NCI-H226 (cell line): ENCODE measurements at places on chromosomes 2 and 18.

DNA sequence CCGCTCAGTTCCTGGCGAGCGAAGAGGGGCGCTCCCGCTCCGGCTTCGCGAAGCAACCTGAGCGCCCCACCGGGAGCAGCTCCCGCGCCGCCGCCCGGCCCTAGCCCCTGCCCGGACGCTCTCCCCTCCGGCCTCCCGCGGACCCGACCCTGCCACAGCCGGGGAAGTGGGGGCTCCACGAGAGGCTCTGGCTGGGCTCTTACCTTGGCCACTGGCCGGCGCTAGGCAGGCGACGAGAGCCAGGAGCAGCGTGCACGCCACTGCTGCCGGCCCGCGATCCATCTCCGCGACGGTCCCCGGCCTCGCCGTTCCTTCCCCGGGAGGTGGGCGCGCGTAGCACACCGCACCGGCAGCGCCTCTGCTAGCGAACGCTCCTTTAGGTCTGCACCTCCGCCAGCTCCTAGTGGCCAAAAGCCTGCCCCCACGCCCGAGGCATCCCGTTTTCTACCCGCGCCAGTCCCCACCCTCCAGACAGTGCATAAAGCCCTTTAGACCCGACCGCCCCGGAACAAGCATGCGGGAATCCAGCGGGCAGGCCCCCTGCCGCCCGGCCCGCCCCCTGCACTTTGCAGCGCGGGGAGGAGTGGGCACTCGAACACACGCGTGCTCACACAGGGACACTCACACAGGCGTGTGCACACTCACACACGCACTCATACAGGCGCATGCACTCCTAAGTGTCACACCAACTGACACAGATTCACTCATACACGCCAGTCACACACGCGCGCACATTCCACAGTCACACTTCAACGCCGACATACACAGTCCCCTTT lies at the start of gene LRP2:
LRP2 (minus strand) TSS at position 417 of the 776 bp plus-strand sequence; CDS start at position 282, 135 bp downstream.
- DNase-seq: no peak

DNA sequence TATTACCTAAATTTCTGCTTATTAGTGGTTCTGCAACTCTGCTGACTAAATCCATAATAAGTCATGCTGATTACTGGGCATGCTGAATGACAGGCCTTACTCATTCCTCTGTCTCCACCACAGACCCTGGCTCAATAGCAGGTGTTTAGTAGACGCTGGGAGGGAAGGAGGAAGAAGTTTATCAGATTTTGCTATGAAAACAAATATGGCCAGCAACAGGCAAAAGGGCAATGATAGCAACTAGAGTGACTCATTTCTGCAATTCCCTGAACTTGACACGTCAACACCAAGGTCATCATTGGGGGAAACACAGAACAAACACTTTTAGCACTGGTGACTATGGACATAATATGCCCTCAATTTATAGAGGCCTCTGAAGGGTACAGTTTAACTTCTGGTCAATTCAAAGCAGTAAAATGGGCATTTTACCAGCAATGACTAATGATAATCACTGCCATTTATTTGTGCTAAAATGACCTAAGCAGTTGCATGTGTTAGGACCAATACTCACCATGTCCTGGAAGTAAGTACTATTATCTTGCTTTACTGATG lies 35.2 kb downstream of the TMEM163 start:
- DNase-seq: peak; percentile 70

DNA sequence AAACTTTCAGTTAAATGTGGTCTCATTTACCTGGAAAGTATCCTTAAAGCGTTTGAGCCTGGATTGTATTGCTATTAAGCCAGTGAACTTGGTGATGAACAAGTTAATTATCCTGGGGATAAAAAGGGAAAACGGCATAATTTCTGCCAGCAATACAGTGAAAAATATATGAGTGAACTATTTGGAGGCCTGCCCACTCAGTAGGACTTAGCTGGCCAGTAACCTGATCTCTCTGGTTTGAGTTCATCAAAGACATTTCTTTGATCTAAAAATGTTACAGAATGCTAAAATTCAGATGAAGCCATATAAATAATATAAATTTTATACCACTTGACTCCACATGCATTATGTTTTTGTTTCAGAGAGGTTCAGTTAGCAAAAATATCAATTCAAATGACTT lies 241.1 kb upstream of the VWC2L start:
- no peak for DNase-seq

DNA sequence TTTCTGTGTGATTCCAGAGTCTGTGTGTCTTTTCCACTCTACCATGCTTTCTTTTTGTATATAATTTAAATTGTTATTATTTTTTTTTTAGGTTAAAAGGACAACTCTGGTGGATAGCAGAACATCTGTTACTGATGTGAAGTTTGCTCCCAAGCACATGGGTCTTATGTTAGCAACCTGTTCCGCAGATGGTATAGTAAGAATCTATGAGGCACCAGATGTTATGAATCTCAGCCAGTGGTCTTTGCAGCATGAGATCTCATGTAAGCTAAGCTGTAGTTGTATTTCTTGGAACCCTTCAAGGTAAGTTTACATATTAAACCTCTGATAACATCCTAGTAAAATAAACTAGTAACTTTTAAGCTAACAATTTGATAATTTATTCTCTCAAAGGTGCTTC lies 15.3 kb downstream of the SEH1L start:
- no peak for DNase-seq

- DNase-seq: no peak
Observed at GRCh38 chr18:60755134-60755533, 382.6 kb upstream of the MC4R start.

DNA sequence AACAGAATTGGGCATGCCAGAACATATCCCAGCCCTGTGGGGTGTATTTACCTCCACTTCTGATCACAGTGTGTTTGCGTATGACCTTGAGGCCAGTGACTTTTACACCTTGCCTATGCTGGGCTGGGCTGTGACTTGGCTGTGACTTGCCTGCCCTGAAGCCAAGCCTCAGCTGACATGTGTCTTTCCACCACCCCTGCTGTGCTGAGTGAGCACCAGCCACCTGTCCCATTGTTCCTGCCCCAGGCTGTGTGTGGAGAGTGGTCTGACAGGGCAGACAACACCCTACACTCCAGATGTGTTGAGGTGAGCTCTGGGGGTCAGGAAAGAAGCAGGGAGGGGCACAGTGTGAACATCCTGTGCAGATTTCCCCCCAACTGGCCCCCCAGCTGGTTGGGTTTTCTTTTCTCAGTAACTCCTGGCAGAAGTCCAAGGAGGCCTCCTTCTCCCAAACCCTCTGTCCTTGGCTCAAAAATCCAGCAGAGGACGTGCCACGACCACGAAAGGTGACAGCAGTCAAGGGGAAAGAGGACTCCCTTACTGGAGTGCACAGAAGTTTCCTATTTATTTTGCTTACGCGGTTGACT lies 5.1 kb upstream of the STEAP3 start:
- DNase-seq: no peak

DNA sequence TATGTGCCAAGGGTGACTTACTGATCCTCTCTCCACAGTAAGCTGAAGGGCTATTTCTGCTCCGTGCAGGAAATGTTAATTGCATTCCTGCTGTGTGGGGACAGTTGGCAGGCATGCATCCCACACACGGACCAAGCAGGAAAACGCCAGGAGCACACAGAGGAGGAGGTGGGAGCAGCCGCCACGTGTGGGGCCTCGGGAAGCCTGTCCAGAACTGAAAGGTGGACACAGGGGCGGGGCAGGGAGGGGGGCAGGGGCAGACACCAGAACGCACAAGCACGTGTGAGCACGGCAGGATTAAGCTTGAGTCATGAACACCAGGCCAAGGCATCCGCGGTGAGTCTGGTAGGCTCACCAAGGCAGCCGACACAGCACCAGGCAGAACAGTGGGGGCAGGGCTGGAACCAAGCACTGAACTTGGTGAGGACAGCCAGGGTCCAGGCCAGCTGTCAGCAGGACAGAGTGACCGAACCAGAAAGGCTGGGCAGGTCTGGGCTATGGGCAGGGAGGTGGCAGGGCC lies 177.1 kb downstream of the EIPR1 start:
- no peak for DNase-seq

DNA sequence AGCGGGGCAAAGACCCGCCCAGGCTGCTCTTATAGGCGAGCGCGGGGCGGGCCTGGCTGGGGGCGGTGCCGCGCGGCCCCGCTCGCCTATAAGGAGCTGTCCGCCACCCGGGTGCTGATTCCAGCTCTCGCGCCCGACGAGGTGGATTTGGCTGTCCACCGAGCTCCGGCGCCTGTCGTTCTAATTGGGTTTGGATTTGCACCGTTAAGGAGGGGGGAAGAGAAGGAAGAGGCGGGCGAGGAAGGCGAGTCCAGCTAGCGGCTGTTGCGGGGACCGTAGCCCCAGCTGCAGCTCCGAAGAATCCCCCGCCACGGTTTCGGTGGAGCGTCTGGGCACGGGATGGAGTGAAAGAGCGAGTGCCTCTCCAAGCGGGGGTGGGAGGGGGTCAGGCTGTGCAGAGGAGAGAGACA lies at the start of gene CNTNAP5:
CNTNAP5 (plus strand) TSS at position 117 of the 410 bp plus-strand sequence. CDS start 364 bp downstream, outside the sequence.
- no peak for DNase-seq

DNA sequence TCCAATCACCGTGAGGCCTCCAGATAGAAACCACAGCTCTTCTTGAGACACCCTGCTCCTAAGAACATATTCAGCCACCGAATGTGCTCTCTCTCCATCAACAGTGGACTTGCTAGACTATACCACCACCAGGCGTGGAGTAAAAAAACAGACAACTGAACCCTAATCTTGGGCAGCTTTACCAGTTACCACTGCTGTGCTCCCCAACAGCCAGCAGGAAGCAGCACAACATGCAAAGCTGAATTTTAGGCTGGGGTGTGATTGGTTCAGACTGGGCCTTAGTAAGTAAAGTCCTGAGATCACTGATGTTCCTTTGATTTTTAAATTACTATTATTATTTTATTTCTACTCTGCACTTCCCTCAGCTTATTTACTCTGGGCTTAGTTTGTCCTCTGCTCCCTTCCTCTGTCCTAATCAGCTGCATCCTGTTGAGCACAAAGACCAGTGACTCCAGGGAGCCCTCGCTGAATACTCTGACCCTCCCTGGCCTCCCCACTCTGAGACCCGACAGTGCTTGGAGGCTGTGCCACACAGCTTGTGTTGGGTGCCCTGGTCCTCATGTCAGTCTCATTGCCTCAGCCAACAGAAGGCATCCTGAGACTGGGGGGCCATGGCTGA lies 21.9 kb downstream of the MRPL35 start:
- no peak for DNase-seq

GRCh38 chr18:22698711-22699110 lies 234.4 kb upstream of the RBBP8 start:
- DNase-seq: no peak

DNA sequence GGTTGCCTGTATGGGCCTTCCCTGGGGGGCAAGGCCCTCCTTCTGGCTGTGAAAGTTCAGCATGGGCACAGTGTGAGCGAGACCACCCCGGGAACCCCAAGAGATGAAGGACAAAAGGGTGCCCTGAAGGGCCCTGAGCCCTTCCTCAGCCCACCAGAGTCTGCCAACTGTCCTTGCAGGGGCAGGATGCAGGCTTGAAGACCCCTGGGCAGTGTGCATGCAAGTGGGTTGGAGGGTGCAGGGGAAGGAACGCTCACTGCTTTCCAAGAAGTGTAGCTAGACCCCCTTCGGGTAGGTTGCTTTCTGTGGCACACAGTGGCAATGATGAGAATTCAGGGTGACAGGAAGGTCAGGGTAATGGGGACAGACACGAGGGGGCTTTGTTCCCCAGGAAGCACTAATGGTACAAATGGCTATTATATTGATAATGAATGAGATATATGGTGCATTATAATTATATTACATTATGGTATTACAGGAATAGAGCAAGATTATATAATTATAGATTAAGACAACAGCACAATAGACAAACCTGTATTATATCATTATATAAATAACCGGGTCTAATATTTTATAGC lies 228.7 kb downstream of the ATAD2B start:
- no peak for DNase-seq

DNA sequence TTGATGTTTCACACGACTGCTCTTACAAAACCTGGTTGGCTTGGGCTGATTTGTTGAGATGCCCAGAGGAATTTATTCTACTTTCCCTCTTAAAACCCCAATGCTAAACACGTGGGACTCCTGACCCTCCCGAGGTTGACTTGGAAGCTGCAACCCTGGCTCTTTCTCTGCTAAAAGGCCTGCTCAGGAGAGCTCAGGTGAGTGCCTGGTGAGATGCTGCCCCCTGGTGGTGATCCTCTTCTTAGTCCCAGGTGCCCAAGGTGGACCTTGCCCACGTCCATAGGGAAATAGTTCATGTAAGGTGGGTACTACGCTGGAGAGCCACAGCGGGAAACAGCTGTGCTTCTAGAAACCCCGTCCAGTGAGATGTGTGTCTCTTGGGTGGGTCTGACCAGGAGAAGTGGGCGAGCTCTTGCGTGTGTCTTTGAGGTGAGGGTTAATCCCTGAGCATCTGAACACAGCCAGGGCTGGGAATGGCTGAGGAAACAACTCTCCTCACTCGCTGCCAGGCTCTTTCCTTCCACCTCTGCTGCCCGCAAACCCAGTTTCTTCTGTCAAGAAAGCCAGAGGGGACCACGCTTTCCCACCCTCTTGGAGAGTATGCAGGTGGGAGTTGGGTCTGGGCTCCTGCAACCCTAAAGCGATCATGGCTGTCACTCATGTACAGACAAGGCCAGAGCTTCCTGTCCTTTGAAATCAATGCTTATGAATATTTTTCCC lies 25.5 kb upstream of the PXDN start:
- peak; percentile 42 for DNase-seq

- peak; percentile 47 for DNase-seq
Observed at GRCh38 chr2:67485431-67485830, 88.3 kb downstream of the ETAA1 start.

GRCh38 chr2:101989740-101990460 lies 1.9 kb upstream of the IL1R2 start:
- DNase-seq: no peak

DNA sequence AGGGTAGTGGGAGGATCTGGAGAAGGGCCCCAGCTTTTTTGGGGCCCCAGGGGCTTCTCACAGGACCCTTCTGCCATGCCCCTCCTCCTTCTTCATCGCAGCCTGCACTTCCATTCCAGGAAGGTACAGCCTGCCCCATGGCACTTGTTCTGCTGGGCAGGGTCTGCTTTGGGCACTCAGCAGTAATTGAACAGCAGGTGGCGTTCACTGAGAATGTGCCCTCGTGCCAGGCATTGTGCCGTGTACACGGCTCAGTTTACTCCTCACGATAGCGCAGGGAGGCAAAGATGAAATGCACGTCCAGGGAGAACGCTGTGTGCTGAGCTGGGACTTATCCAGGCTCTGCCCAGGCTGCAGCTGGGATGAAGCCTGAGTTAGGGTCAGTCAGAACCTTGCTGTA lies 54.8 kb upstream of the ASB18 start:
- DNase-seq: no peak

- DNase-seq: peak; percentile 59
Observed at GRCh38 chr2:75424936-75425619, 135.7 kb downstream of the EVA1A start.

- no peak for DNase-seq
Observed at GRCh38 chr2:110840508-110840907, 108.1 kb downstream of the ACOXL start.

GRCh38 chr18:42436222-42436765 lies 481.3 kb downstream of the PIK3C3 start:
- no peak for DNase-seq

- DNase-seq: no peak
Observed at GRCh38 chr2:239824866-239825704, 200.1 kb downstream of the NDUFA10 start.

- DNase-seq: no peak
Observed at GRCh38 chr18:55778788-55779690, 191.0 kb upstream of the TCF4 start.

- DNase-seq: no peak
Observed at GRCh38 chr2:175640655-175641054, 361.4 kb downstream of the LNPK start.

GRCh38 chr2:167928434-167928833 lies 319.0 kb downstream of the STK39 start:
- no peak for DNase-seq

- no peak for DNase-seq
Observed at GRCh38 chr2:24850944-24851343, 57.7 kb downstream of the CENPO start.

GRCh38 chr18:59352250-59352855 lies 6.7 kb downstream of the LMAN1 start:
- no peak for DNase-seq
